ENCODE measurements at places on chromosomes 1 and 21. TPM values are rescaled to one million over a fixed set of nuclear protein-coding genes. Genes with fewer than 3 reads are reported as not detected.

The S100A12 gene
- total RNA-seq, result not detected

The CFAP74 gene
- total RNA-seq, result 1.5 TPM

The FCRLB gene
- 0.82 TPM for total RNA-seq

The MYOG gene
- not detected for total RNA-seq

The LAMC2 gene
- total RNA-seq, result 14.8 TPM

The RXRG gene
- 0.98 TPM for total RNA-seq

Measured in type B pancreatic cell (in vitro differentiated cells).